ENCODE measurements at places on chromosomes 13 and 19. TPM values are rescaled to one million over a fixed set of nuclear protein-coding genes. Genes with fewer than 3 reads are reported as not detected.

Gene PSG3
- not detected for total RNA-seq

Gene ADM5
- 0.18 TPM for total RNA-seq

Gene ZNF667
- 4.7 TPM for total RNA-seq

Gene NLRP4
- not detected for total RNA-seq

Gene ZNF229
- total RNA-seq: 17.6 TPM

Gene ZNF296
- not detected for total RNA-seq

Gene SOX1
- not detected for total RNA-seq

Gene TMEM238
- total RNA-seq: not detected

Gene ZNF738
- total RNA-seq: 4.4 TPM

Gene LRG1
- not detected for total RNA-seq

Gene ZSCAN1
- total RNA-seq: not detected

Gene ZNF8
- total RNA-seq: 3.9 TPM

Gene MBD3L2
- not detected for total RNA-seq

Gene FCAR
- not detected for total RNA-seq
